Activated naive CD4-positive, alpha-beta T cell treated with anti-CD3 and anti-CD28 coated beads, Interleukin-2, amount 50 U/mL, for 72 hours (primary cell): ENCODE measurements at places on chromosomes 13 and 19. TPM values are rescaled to one million over a fixed set of nuclear protein-coding genes. Genes with fewer than 3 reads are reported as not detected.

Gene CALR3
- total RNA-seq: not detected

Gene NR2C2AP
- total RNA-seq: 38.6 TPM

Gene CFAP97D2
- not detected for total RNA-seq

Gene KLF2
- total RNA-seq: 0.56 TPM

Gene URAD
- total RNA-seq: not detected

Gene EFNA2
- 0.25 TPM for total RNA-seq

Gene KLHL1
- total RNA-seq: not detected

Gene TSKS
- 1.9 TPM for total RNA-seq

Gene GNG7
- total RNA-seq: 0.84 TPM

Gene SHFL
- 56.5 TPM for total RNA-seq

Gene CLEC4M
- total RNA-seq: not detected

Gene POLR1G
- 14.1 TPM for total RNA-seq
